ENCODE measurements at places on chromosomes 1 and 21.

DNA sequence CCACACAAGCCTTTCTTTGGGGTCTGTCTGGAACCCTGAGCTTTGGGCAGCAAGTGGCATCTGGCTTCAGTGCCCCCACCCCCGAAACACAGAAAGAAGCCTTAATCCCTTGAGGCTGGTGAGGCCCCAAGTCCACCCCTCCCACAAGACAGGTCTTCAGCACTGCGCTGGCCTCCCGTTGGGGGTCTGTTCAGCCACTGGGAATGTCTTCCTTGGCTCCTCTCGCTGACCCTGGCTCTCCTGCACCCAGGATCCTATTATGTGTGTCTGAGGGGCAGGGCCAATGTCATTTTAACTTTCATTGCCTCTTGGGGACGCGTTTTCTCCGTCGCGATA lies 26.9 kb downstream of the ATP8B2 start:
- DNase-seq = no peak

- DNase-seq = no peak
Measured at GRCh38 chr1:66712839-66713238, 39.4 kb upstream of the DYNLT5 start.

DNA sequence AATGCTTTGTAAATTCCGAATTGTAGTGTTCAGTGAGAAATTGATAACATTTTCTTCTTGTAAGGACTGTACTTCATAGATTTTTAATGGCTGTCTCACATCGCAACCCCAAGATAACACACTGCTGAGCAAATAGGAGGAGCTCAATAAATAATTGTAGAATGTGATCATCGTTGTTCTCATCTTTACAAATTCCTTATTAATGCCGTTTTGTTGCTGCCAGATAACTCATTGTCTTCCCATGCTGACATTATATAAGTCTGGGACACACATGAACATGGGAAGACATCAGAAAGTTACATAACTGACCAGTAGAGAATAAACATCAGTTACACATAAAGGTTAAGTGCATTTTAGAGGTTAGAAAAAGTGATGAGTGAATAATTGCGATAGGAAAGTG lies 46.4 kb upstream of the TSPAN2 start:
- no peak for DNase-seq

DNA sequence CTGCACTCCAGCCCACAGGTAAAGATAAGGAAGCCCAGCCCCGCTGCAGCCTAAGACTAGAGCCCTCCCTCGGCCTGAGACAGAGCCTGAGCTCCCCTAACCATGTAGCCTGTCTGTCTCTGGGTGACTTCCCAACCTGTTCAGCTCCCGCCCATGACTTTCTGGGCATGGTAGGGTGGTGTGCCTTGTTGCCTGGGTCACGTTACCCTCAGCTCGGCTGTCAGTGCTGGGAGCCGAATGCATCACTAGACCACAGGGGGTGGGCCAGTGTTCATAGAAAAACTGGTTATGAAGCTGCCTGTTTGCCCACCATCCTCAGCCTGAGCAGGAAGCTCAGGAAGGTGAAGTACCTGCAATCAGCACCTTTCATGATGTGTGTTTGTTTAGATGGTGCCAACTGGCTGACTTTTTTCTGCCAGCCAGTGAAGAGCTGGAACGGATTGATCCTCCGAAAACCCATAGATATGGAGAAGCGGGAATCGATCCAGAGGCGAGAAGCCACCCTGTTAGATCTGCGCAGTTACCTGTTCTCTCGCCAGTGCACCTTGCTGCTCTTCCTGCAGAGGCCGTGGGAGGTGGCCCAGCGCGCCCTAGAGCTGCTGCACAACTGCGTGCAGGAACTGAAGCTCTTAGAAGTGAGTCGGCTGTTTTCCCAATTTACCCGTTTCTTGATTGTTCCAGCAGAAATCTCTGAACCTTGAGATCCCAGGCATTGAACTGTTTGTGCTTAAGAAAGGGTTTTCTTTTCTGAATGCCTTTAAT lies 43.9 kb upstream of the PWP2 start:
- no peak for DNase-seq

DNA sequence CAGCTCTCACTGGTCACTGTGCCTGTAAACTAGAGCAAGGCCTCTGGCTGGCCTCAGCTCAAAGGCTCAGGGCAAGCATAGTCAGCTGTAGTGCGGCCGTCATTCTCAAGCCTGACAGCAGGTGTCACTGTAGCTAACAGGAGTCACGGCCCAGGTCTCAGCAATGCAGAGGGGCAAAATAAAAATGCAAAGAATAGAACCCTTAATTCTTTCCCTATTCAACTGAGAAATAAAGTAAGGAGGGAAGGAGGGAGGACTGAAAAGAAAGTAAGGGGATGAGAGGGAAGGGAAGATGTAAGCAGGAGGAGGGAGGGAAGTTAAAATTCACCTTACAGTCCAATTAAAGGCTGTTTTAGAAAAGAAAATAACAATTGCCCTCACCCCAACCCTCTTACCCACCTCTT lies 106.1 kb downstream of the KIAA0319L start:
- DNase-seq = peak; percentile 75

GRCh38 chr1:82597649-82598048 lies 796.9 kb downstream of the ADGRL2 start:
- no peak for DNase-seq

- DNase-seq = no peak
Measured at GRCh38 chr1:51324251-51325010, 5.9 kb downstream of the TTC39A start.

DNA sequence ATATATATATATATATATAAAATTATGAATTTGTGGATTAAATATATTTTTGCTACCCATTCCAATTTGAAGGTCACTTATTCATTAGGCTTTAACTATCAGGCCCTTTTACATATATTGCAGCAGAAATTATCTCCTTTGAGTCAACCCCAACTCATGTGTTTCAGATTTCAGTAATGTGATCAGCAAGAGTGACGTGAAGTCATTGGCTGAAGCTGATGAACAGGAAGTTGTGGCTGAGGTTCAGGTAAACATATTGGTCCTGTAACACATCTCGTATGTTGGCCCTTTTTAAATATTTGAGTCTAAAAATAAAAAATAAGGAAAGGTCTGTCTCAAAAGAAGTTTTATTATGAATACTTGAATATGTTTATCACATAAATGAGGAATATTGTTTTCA lies 8.5 kb downstream of the VPS45 start:
- no peak for DNase-seq

DNA sequence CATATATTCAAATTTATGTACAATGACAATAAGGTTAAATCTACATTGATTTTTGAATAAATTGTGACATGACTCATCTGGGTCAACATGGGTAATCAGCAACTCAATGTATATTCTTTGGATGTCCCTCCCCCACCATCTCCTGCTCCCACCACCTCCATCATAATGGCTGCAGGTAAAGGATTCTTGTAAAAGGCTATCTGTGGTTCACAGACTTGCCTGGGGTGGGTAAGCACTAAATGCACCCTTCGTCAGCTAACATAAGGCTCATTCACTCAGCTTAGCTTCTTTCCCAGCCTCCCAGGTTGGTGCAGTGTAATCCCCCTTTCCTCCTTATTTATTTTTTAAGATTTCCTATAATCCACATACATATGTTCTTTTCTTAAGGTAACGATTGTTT lies 355.7 kb upstream of the DPYD start:
- DNase-seq = no peak

DNA sequence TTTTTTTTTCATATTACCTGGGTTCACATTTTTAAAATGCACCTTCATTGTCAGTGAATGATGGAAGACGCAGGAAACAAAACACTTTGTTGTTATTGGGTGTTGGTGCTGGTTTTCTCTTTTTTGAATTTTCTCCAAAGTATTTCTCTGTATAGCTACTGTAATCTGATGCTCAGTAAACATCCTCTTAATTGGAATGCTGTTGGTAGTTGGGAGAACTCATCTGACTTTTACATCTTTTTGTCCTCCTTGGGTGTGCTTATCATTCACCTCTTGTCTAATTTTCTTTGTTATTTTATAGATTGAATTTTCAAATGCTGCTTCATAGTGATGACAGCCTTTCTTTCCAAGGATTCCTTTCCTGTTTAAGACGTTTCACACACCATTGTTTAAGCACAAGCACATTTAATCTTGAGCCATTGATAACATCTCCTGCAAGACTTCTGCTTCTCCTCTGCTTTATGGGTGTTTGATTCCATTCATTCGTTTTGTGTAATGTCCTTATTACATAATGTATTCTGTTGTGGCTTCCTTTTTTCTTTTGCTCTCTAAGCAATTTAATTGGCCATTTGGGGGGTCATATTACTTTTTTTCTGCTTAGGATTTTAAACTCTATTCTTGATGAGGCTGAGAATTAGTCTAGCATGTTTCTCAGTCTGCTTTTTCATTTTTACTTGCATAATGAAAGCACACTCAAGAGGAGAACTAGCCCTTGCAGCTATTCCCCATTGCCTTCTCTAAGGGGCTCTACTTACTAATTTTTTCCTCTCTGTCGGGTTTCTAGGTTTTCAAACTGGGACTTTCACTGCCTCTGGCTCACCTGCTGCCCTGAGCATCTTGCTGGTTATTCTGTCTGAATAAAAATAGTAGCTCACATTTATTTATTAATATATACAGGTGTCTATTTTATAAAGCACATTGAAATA lies 42.0 kb upstream of the CD34 start:
- DNase-seq = peak; percentile 26

GRCh38 chr1:29856340-29857114 lies 620.2 kb downstream of the PTPRU start:
- DNase-seq = no peak

GRCh38 chr1:150089846-150090520 lies 22.4 kb downstream of the VPS45 start:
- DNase-seq = peak; percentile 79

DNA sequence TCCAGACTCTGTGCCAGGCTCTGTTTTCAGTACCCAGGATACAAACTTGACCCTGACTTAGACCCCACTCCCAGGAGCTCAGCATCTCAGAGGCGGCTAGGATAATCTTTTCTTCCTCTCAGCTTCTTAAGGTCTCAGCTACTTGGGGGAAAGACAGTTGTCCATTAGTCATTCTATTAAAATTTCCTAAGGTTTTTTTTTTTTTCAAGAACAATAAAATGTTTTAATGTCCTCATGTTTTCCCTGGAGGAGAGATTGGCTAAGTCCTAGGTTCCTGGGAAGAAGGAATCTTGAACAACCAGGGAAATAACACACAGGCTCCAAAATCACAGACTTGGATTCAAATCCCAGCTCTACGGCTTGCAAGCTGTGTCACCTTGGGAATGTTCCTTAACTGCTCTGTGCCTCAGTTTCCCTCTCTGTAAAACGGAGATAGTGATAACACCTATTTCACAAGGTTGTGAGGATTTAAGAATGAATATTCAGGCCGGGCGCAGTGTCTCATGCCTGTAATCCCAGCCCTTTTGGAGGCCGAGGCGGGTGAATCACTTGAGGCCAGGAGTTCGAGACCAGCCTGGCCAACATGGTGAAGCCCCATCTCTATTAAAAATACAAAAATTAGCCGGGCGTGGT lies 33.0 kb downstream of the CDK18 start:
- no peak for DNase-seq

- peak; percentile 92 for DNase-seq
Measured at GRCh38 chr1:10074059-10074851, 41.5 kb downstream of the UBE4B start.

DNA sequence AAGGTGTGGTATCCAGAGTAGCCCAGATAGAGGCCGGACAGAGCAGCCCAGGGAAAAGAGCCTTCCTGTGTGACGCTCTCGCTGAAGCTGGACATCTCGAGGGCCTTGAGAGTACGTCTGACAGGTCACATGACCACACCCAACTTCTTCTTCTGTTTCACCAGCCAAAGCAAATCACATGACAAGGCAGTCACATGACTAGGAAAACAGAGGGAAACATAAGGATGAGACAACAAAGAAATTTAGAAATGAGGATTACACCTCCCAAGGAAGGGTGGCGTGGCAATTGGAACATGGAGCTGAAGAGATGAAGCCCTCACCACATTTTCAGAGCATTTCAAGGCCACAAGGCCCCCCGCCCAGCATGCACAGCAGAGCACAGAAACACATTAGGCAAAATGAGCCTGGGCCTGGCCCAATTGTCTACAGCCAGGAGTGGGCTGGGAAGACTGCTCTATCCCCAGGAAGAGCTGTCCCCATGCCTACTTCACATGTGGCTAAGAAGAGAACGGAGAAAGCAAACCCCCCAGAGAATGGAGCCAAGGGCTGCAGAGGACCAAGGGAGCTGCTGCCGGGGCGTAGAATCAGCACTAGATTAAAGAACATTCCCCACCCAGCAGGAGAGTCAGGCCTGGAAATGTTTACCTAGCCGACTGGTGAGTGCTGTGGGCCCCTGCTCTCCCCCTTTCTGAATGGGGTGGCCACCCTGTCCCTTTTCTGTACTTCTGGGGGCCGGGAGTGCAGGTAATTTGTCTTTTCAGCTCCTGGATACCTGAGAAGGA lies 305.1 kb downstream of the NPHP4 start:
- no peak for DNase-seq

GRCh38 chr1:185761841-185762240 lies 27.6 kb downstream of the HMCN1 start:
- no peak for DNase-seq

DNA sequence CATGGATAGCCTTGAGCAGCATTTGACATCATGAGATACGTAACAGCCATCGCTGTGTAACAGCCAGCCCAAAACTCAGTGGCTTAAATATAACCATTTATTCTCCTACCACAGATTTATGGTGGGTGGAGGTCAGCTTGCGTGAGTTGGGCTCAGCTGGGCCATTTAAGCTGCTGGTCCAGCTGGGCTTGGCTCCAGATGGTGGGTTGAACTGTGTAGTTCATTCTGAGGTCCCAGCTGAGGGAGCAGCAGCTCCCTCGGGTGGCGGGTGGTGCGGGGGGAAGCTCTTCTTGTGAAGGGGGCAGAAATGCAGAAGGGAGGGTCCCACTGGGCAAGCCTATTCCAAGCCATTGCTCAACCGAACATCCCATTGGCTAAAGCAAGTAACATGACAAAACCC lies 75.9 kb downstream of the IGSF21 start:
- no peak for DNase-seq

GRCh38 chr1:24442764-24443163 lies 27.2 kb downstream of the NIPAL3 start:
- DNase-seq = no peak

DNA sequence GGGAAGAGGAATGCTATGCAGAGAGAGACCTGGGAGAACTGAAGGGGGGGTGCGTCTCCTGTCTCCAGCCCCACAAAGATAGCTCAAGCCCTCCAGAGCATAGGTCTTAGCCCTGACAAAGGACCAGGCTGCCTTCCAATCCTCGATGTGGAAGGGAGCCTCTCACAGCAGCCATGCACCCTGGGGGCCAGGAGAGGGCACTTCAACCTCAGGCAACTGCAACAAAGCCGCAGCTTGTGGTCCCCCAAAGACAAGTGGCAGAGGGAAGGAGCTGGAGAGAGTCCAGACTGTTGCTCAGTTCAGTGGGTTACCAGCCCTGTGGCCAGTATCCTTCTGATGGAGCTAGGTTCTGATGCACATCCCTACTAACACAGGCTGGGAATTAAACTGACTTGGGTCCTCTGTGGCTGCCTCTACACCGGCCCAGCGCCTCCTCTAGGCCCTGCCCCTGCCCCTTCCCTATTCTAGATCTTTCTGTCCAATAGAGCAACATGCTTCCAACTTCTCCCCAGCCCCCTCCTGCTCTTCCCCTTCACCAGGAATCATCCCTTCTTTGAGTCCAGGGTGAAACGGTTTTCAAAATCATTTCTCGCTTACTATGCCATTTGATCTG lies 100.7 kb upstream of the SPATA6 start:
- DNase-seq = peak; percentile 14

GRCh38 chr1:184504040-184504954 lies 117.5 kb downstream of the C1orf21 start:
- no peak for DNase-seq

- DNase-seq = peak; percentile 78
Measured at GRCh38 chr1:205543351-205544301, 39.2 kb downstream of the CDK18 start.

- no peak for DNase-seq
Measured at GRCh38 chr1:168273575-168273974, 7.1 kb upstream of the TBX19 start.

- no peak for DNase-seq
Measured at GRCh38 chr1:214447557-214447871, 103.9 kb downstream of the PTPN14 start.
